T-helper 17 cell (primary cell): ENCODE measurements at places on chromosomes 7 and 10.
A peak's percentile ranks its signal among the peaks of the same experiment; 100 is the strongest.

GRCh38 chr10:42475168-42476098, 162.9 kb downstream of the ZNF33B start:
- DNase-seq, result no peak
- no peaks in the 10 kb centered on the region for H3K36me3 ChIP-seq
- H3K4me1 ChIP-seq, result peaks cover 3% of the 10 kb centered on the region
- H3K27ac ChIP-seq, result no peak overlapping the region

DNA sequence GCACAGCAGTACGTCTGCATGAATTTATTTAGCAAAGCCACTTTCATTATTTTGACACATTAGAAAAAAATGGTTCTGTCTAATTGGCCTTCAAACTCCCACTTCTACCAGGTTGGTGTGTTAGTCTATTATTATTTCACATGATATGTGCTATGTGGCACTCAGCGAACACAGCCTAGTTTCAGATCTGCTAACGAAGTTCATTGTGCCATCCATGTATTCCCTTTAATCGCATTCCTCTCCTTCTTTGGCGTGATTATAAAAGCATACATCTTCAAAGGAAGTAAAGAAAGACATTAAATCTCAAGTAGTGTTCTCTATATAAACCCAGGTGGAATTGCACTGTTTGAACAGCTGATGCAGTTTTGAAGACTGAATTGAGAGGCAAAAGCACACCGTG, 96.4 kb upstream of the CACNA2D1 start:
- H3K4me1 ChIP-seq, result no peaks in the 10 kb centered on the region
- no peaks in the 10 kb centered on the region for H3K27me3 ChIP-seq

DNA sequence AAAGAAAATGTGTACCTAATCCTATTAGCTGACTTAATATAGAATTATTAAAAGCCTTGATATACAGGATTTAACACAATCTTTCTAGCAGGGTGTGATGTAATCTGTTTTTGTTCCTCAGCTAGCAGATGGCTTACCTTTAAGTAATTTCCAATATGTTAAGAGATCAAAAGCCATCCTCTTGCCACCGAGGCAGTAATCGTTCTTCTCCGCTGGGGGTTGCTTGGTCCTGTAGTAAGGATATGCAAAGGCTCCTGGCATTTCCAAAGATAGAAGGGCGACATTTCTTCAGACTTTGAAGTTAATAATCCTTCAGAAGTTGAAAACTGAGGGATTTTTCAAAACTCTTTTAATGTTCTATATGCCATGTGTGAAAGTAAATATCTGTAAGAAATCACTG, 156.4 kb downstream of the FZD1 start:
- H3K4me1 ChIP-seq, result no peaks in the 10 kb centered on the region
- no peak for DNase-seq
- no peaks in the 10 kb centered on the region for H3K36me3 ChIP-seq
- H3K4me3 ChIP-seq, result no peak overlapping the region
- H3K27ac ChIP-seq, result no peak overlapping the region

GRCh38 chr10:95363303-95363912, 72.6 kb upstream of the PDLIM1 start:
- H3K4me1 ChIP-seq, result peaks cover 2% of the 10 kb centered on the region
- H3K4me3 ChIP-seq, result no peak overlapping the region
- peaks cover 4% of the 10 kb centered on the region for H3K36me3 ChIP-seq
- peak overlapping the region; percentile 43 for H3K27ac ChIP-seq
- DNase-seq, result no peak
- H3K27me3 ChIP-seq, result peaks cover 25% of the 10 kb centered on the region

DNA sequence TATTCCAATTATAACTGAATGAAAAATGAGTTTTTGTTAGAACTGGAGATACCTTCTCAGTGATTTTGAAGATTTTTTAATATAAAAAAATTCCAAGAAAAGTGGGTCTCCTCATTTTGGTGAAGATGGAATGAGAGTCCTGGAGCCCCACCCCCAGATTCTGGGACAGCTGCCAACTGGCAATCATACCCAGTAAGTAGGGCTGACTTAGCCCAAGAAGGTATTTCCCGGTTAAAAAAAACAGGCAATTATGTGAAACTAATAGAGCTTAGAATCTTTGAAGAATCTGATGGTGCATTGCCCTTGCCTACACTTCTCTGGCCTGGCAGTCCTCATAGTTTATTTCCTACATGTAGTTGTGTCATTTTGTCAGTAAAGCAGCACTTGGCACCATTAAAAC, 52.8 kb upstream of the VWDE start:
- no peaks in the 10 kb centered on the region for H3K4me1 ChIP-seq
- H3K36me3 ChIP-seq, result no peaks in the 10 kb centered on the region
- H3K27me3 ChIP-seq, result peaks cover 15% of the 10 kb centered on the region
- DNase-seq, result no peak
- no peak overlapping the region for H3K27ac ChIP-seq

- no peak for DNase-seq
- H3K27ac ChIP-seq, result no peak overlapping the region
- H3K36me3 ChIP-seq, result peaks cover 3% of the 10 kb centered on the region
- H3K4me1 ChIP-seq, result peaks cover 14% of the 10 kb centered on the region
These were observed 43.4 kb upstream of the DNAJB6 start for GRCh38 chr7:157293413-157293788.

DNA sequence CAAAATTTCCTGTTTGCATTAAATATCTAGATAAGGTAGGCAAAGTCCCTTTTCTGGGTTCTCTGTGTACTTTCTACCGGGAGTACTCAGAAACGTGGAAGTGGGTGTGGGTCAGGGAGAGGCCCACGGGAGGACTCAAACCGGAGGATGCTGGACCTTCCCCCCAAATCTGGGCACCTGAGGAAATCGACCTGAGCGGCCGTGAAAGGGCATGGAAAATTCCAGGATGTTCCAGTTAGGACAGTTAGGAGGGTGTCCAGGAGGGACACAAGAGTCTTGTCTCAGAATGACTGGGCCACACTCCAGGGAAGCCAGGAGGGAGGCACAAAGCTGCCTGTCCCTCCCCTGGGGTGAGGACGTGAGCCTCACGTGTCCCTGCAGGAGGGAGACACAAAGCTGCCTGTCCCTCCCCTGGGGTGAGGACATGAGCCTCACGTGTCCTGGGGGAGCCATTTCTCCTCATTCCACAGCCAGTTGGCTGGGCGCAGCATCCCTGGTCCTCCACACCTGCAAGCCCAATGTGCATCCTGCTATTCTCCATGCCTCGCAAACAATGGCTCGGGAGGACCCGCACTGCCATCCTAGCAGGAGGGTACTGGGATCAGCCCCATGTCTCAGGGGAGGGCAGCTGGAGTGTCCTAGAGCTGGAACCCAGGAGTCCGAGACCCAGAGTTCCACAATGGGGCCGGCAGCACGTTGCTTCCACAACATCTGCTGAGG, 190.5 kb upstream of the PPP2R2D start:
- H3K4me3 ChIP-seq, result no peak overlapping the region
- no peaks in the 10 kb centered on the region for H3K36me3 ChIP-seq
- DNase-seq, result no peak
- no peak overlapping the region for H3K27ac ChIP-seq

DNA sequence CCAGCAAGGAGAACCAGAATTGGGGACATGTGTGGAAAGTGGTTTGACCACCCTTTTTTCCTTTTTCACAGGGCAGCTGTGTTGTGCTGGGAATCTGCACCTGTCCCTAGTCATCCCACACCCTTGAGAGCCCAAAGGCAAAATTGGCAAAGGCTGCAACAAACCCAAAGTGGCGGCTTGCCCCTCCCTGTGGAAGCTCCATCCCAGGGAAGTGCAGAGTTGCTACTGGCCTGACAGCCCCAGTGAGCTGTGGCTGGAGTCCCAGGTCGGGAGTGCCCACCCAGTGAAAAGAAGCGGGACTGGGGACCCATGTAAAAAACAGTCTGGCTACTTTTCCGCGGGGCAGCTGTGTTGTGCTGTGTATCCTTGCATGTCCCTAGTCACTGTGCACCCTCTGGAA, 109.1 kb upstream of the GRM3 start:
- no peaks in the 10 kb centered on the region for H3K4me1 ChIP-seq
- H3K36me3 ChIP-seq, result no peaks in the 10 kb centered on the region
- no peak overlapping the region for H3K4me3 ChIP-seq
- H3K27ac ChIP-seq, result no peak overlapping the region

DNA sequence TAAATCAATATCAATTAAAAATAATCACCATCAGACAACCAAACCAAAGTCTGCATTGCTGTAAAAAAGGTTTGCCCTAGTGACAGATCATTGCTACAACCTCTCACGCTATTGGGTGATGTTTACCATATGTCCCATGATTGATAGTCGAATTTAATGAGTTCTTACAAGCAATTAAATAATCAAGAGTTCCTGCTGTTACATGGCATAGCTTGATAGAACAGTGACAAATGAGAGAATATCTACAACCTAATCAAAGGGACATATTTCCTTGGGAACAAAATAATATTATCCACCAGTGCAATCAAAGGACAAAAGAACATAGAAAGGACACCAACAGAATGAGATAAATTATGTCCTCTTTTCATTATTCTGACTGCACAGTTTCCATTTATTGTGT, 387.4 kb downstream of the ETV1 start:
- DNase-seq, result no peak
- no peaks in the 10 kb centered on the region for H3K27me3 ChIP-seq
- no peak overlapping the region for H3K4me3 ChIP-seq
- H3K27ac ChIP-seq, result no peak overlapping the region
- no peaks in the 10 kb centered on the region for H3K36me3 ChIP-seq
- no peaks in the 10 kb centered on the region for H3K4me1 ChIP-seq

DNA sequence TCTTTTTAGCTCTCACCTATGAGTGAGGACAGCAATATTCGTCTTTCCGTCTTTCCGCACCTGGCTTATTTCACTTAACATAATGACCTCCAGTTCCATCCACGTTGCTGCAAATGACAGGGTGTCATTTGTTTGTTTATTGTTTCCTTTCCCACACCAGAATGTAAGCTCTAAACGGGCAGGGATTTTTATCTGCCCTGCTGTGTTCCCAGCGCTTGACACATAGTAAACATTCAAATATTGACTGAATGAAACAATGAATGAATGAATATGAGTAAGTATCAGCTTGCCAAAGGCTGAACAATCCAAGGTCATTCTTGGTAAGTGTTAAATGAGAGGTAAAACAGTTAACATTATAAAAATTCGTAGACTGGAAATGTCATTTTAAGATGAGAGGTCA, 12.8 kb downstream of the SH3PXD2A start:
- peaks cover 17% of the 10 kb centered on the region for H3K4me1 ChIP-seq
- peaks cover 14% of the 10 kb centered on the region for H3K27me3 ChIP-seq
- H3K27ac ChIP-seq, result no peak overlapping the region
- no peak for DNase-seq
- H3K4me3 ChIP-seq, result no peak overlapping the region
